ENCODE measurements at places on chromosomes 16 and 17.
A peak's percentile ranks its signal among the peaks of the same experiment; 100 is the strongest.

DNA sequence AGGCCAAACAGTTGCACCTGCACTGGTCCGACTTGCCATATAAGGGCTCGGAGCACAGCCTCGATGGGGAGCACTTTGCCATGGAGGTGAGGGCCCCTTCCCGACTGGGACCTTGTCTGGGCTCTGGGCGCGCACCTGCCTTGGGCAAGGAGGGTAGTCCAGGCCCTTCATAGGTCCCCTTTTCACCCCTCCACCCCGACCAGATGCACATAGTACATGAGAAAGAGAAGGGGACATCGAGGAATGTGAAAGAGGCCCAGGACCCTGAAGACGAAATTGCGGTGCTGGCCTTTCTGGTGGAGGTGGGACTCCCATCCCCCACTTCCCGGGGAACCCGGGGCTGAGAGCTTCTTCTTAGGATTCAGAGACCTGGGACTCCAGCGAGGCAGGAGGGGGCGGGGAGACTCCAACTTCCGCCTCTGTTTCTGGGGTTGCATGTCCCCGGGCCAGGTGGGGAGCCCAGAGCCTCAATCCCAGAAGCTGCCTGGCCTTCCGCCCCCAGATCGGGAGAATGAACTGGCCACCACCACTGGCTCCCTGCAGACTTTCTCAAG lies 7.8 kb downstream of the CA4 start:
- DNase-seq = no peak

- no peak for DNase-seq
Measured at GRCh38 chr16:72013389-72013788, 4.8 kb downstream of the DHODH start.

DNA sequence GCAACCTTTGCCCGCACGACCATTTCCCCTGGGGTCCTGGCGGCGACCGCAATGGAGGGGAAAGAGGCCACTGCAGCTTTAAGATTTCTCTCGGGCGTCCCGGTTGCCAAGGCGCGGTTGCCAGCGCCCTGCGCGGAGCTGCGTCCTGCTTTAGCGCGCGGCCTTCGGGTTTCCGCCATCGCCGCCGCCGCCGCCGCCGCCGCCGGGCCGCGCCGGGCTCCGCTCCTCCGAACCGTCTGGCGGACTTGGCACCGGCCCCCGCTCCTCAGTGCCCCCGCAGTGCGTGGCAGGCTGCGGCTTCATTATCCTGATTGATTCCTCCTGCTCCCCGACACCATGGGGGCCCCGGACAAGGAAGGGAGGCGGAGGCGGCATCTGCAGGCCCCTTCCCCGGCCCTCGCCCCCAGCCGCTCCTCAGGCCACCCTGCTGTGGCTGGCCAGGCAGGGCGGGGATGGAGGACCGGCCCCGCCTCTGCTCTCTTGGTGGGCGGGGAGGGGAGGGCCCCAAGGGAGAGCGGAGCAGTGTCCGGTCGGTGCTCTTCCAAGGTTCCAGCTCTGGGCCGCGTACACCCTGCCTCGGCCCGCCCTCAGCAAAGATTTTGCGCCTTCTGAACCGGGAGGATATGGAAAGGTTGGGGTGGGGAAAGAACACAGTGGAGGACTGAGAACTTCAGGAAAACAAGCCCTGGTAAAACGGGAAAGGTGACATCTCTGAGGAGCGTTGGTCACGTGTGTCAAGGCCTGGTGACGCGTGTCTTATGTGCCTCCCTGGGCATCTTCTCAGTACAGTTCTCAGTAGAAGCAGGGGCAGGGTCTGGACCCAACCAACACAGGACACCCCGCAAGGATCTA lies 34.0 kb downstream of the NEUROD2 start:
- DNase-seq = peak; percentile 31

- no peak for DNase-seq
Measured at GRCh38 chr17:9346296-9346926, 229.2 kb downstream of the STX8 start.

Measured in CD4-positive, alpha-beta T cell treated with Interleukin-17A for 4 hours (primary cell).